Bone marrow (tissue), 2 donors: ENCODE measurements at places on chromosomes 6 and 20.

DNA sequence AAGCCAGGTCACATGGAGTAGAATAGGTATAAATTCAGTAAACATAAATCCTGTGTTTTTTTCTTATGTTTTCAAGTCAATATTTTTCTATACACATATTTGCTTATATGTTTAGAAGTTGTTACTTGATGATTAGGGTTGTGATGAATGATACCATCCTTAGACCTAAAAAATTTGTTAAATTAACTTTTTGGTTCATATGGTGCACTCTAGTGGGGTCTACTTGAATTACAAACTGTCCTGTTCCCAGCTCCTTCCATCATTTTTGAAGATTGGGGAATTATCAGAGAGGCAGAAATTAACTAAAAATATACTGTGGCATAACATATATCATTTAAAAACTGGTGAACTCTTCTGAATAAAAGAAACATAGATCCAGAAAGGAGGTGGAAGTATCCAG, 48.3 kb upstream of the RIPPLY2 start:
- no peak for DNase-seq

DNA sequence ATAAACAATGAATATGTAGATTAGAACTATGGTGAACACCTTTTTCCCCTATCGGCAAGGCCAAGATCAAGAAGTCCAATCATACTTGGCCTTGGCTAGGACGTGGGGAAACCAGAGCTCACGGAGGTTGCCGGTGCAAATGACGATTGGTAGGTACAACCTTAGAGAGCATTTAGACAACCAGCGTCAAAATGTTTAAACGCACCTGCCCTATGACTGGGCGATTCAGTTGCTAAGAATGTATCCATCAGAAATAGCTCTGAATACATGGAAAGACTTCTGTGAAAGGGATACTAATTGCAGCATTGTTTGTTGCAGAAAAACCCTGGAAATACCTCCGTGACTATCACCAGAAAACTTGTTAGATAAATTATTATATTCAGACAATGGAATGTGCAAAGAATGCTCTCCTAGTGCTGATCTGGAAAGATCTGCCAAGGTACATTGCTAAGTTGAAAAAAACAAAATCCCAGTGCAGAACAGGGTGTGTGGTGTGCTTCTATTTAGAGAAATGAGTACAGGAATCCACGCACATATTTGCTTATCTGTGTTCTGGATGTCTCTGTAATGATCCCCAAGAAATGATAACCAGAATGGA, 48.0 kb upstream of the PTPN1 start:
- DNase-seq: no peak

- no peak for DNase-seq
These were observed 7.8 kb downstream of the PDE10A start for GRCh38 chr6:165655191-165655590.

- no peak for DNase-seq
These were observed 437.7 kb upstream of the ADGRB3 start for GRCh38 chr6:68197356-68197755.

GRCh38 chr6:31559958-31560696, 12.0 kb upstream of the LTA start:
- DNase-seq: peak; percentile 52

DNA sequence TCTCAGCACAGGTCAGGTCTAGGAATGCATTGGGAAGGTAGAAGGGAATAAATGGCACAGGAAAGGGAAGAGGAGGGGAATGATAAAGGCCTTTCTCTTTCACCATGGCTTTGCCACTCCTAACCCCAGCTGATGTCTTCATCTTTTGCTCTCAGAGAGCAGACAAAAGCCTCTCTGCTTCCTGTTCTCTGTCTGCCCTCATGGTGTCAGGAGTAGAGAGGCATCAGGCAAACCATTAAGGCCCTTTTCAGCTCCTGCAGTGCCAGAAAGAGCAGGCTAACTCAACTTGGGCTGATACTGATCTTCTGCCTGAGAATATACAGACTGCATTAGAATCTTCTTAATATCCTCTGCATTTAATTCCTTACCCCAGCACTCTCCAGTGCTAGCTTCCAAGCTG, 48.0 kb upstream of the STXBP5 start:
- no peak for DNase-seq

DNA sequence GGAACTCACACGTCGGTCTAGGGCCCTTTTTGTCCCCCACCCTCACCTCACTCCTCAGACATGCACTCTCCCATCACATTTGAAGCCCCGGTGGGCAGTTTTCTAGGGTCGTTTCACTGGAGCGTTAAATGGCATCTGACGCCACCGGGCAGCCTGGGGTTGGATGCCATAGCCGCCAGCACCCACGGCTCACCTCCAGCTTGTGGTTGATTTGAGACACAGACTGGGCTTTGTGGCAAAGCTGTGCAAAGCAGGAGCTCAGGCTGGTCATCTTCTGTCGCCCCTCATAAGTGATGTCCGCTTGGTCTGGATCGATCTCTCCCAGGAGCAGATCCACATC, 530 bp downstream of the GOPC start:
- DNase-seq: no peak

DNA sequence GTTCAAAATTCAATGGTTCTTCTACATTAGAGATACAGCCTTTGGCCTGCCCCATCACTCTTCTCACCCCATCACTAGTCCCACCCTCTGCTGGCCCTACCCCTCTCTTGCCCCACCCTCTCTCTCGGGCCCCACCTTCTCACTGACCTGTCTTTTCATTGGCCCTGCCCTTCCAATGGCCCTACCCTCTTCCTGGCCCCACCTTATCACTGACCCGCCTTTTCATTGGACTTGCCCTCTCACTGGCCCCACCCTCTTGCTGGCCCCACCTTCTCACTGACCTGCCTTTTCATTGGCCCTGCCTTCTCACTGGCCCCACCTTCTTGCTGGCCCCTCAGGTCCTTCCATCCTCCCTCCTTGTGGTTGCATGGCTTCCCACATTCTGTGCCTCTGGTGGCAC, 107.2 kb upstream of the PLEKHG1 start:
- no peak for DNase-seq

DNA sequence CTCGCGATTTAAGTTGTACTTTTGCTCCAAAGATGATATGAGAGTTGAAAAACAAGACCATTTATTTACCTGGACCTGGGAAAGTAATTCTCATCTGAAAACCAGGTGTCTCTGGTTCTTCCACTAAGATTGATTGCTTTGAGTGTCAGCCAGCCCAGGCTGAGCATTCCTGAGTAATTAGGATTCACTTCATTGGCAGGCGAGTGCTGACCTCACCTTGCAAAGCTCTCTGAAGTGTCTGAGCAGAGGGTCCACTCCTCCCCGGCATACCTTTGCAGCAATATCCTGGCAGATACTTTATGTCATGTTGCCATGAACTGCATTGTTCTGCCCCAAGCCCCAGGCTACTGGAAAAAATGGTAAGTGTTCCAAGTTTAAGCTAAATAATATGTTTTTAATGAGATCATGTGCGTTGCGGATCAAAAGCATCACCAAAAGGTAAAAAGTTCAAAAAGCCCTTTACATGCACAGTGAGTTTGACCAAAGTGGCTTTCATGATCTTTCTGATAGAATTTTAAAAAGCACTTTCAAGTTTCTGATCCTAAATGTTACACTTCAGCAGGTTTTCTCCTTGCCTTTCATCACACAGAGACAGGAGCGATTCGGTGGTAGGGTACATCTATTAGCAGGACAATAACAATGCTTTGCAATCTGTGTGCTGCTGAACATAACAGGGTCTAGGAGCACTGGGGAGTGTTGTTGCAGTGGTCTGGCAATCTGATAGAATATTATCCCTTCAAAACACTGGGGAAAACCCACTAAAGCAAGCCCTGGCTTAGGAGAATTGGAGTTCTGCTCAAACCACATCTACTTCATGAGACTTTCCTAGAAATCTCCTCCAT, 127.8 kb upstream of the EEF1E1 start:
- no peak for DNase-seq

GRCh38 chr6:152305672-152306071, 331.5 kb downstream of the SYNE1 start:
- DNase-seq: no peak

DNA sequence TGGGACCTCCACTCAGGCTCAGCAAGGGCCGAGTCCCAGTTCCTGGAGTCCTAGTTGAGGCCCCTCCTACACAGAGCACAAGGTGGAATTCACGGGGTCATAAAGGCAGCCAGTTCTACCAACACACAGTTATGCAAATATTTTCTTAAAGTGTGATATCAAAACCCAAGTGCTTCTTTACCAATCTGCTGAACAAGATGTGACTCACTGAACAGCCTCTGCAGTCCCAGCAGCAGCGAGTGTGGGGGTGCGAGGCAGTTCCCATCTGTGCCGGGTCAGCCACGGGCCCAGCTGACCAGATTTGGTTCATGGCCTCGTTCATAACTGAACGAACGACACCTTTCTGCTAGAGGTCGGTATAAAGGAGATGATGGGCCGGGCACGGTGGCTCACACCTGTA, 4.5 kb upstream of the TCEA2 start:
- no peak for DNase-seq

DNA sequence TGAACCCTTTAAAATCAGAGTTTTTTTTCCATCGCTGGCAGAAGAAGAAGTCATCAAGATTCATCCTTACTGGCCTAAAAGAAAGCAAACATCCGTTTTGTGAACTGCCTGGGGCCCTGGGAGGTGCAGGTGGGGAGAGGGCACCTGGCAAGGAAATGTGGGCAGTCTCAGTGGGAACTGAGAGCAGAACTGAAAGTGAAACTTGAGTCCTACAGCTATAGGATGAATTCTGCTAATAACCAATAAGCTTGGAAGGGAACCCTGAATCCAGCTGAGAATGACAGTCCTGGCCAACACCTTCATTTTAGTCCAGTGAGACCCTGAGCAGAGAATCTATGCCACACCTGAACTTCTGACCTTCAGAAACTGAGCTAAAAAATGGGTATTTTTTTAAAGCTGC, 130.1 kb upstream of the ASCC3 start:
- DNase-seq: no peak

DNA sequence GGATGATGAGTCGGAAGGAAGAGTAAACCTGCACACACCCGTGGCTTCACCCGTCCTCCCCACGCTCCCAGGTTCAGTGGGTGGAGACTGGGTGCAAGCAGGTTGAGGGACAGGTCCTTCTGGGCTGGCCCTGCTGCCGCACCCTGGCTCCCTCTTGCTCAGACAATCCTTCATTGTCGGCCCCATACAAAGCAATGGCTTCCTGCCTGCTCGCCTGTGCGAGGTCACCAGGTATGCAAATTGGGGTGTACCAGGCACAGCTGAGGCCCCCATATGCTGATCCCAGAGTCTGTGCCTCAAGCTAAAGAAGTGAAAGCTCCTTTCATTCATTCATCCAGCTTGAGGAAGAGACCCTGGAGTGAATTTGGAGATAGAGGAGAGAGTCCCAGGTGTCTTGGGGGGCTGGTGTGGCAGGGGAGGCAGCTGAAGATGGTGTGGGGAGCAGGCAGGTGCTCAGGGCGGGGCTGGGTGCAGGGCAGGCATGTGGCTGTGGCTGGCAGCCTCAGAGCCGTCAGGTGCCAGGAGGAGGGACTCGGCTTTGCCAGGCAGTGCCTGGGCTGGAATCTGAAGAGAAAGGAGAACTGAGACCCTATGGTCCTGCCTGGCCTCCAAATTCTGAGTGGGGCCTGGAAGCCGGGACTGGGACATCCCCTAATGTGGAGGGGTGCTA, 4.7 kb downstream of the SLCO4A1 start:
- no peak for DNase-seq

DNA sequence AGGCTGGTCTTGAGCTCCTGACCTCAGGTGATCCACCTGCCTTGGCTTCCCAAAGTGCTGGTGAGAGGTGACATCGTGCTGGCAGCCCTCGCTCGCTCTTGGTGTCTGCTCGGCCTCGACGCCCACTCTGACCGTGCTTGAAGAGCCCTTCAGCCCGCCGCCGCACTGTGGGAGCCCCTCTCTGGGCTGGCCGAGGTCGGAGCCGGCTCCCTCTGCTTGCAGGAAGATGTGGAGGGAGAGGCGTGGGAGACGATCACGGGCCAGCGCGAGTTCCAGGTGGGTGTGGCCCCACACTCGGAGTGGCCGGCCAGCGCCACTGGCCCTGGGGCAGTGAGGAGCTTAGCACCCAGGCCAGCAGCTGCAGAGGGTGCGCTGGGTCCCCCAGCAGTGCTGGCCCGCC, 48.1 kb downstream of the ZBTB9 start:
- no peak for DNase-seq

DNA sequence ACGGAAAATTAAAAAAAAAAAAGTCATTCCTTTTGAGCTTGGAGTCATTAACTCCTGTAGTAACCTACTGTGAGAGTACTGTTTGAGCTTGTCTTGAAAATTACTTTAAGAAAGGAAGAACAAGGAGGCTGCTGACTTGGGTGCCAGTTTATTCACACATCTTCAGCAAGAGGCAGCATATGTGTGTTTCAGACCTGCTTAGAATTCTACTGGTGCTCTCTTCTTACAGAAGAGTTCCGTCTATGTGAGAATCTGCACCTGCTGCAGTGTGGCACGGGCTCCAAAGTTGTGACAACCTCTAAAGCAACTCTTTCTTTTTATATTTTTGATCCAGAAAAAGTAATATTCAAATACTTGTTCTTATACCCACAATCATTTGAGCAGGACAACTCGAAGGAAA, 117.4 kb upstream of the SOX4 start:
- no peak for DNase-seq

DNA sequence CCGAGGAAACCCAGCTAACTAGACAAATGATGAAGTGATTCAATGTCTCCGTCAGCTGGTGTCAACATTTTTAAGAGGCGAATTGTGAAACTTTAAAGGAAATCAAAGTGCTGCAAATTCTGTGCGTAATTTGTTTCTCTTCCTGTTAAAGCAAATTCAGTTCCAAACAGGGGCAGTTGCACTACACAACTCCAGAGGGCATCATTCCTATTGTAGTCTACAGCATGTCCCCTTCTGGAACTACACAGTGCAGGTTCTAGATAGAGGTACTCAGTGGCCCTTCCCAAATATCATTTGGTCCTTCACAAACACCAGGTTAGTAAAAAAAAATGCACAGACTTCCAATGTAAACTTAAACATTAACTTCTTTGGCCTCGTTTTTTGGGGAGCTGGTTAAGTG, 38.3 kb upstream of the SMLR1 start:
- no peak for DNase-seq
